GM23248 (cell line): ENCODE measurements at places on chromosomes 2 and 18.

- no peak for DNase-seq
Observed at GRCh38 chr18:68992719-68993482, 195.0 kb downstream of the CCDC102B start.

DNA sequence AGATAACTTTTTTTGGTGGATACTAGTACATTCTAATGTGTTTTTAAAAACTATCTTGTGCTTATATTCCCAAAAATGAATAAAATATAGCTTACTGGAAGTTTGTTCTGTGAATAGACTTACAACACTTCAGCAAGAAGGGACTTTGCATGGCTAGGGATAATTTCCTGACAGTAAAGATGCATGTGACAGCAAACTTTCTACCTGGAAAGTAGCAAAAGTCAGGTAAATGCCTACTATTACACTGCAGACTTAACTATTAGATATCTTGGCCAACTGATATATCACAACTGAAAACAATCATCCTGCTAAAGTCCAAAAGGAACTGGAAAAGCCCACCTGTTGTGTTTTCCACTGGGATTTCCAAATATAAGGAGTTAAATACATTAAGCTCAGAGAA lies 1753.5 kb upstream of the CELF4 start:
- no peak for DNase-seq

DNA sequence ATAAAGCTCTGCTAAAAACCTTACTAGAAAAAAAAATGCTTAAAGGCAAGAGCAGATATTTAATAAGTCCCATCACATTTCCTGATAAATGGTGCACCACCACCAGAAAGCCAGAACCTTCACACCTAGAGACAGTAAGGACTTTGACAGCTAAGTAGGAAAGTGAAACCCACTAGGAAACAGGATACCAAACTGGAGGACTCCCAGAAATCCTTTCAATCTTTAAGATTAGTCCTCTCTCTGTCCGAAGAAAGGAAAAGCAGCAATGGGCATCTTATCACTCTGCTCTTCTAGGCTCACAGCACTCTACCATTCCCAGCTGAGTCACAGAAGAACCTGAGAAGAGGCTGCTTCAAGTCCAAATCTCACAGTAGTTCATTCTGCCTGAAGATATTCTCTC lies 3.7 kb downstream of the DYM start:
- DNase-seq, result peak; percentile 38

- DNase-seq, result no peak
Observed at GRCh38 chr2:178229927-178230326, 35.6 kb downstream of the OSBPL6 start.

DNA sequence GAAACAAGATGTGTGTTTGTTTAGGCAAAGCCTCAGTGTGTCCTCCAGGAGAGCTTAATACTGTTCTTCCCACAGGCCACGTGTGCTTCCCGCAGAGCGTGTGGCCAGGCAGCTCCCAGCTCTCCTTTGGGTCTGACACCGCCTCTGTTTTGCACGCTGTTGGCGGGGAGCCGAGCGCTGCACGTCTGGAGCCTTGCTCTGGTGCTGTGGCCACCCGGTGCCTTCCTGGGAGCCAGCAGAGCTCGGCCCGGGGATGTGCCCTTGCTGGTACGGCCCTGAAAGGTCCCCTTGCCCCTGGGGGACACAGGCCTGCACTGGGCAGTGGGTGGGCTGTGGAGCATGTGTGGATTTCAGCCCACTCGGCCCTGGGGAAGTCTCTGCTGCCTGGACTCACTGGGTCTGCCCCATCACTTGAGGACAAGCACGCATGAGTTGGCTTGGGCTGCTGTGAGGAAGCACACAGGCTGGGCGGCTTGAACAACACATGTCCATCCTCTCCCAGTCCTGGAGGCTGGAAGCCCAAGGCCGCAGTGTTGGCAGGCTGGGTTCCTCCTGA lies 160.7 kb upstream of the HDAC4 start:
- peak; percentile 68 for DNase-seq

DNA sequence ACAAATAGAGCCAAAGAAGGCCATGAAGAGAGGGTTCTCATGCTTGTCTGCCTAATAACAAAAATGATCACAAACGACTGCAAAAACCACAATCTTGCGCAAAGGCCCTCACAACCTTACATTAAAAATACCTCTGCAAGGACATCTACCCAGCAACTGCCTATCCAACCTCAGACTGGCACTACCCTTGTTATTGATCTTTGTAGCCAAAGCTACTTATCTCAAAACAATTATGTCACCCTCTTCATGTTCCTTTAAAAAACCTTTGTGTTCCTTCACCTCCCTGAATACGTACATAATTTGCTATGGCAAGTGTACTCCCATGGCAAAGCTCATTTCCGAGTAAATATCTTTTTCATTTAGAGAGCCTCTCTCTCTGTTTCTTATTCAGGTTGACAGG lies 44.1 kb downstream of the TMEM163 start:
- DNase-seq, result no peak

- no peak for DNase-seq
Observed at GRCh38 chr18:9329471-9329870, 5.1 kb upstream of the TWSG1 start.

- DNase-seq, result no peak
Observed at GRCh38 chr18:57075716-57076400, 71.0 kb upstream of the BOD1L2 start.

DNA sequence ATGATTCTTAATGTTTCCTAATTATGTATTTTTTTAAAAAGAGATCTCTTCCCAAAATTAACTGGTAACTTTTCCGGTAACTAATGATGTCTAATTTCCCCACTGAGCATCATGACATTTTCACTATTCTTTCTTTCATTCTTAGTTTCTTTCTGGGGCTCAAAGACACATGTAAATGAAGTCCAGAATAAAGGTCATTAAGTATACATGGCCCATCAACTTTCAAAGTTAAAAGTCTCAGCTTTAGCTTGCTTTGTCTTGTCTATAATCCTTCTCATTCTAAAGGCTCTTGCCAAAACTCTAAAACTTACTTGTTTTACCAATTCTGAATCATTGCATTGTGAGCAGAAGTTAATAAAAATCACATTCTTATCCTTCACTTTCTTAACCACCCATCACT lies 53.6 kb downstream of the ASXL2 start:
- no peak for DNase-seq
